Bronchus fibroblast of lung (primary cell): ENCODE measurements at places on chromosomes 3 and 15. TPM values are rescaled to one million over a fixed set of nuclear protein-coding genes. Genes with fewer than 3 reads are reported as not detected.

The CFAP20DC gene
- total RNA-seq = 2.5 TPM in 2 replicates

The LOXL1 gene
- 112 and 113 TPM in 2 replicates for total RNA-seq

The STRIT1 gene
- not detected in 2 replicates for total RNA-seq

The NEK10 gene
- 0.30 and 0.34 TPM in 2 replicates for total RNA-seq

The IQCF5 gene
- total RNA-seq = not detected in 2 replicates

The TMEM207 gene
- total RNA-seq = not detected in 2 replicates

The GABRR3 gene
- not detected in 2 replicates for total RNA-seq

The GOLGA6B gene
- total RNA-seq = not detected in 2 replicates

The DUOX1 gene
- total RNA-seq = under 0.01 TPM in 1 of 2 replicates, not detected in the other

The CCR2 gene
- not detected in 2 replicates for total RNA-seq

The C3orf52 gene
- 1.6 and 2.5 TPM in 2 replicates for total RNA-seq

The ZNF80 gene
- total RNA-seq = not detected in 2 replicates

The GPR27 gene
- total RNA-seq = not detected in 2 replicates

The FBXL2 gene
- 12.3 and 14.3 TPM in 2 replicates for total RNA-seq

The TXNRD3 gene
- 6.1 and 6.9 TPM in 2 replicates for total RNA-seq

The MYO5C gene
- total RNA-seq = 0.15 and 0.50 TPM in 2 replicates

The PLA2G4E gene
- total RNA-seq = not detected in 2 replicates

The RARRES1 gene
- total RNA-seq = 23.5 and 36.8 TPM in 2 replicates

The ATP13A5 gene
- total RNA-seq = not detected in 2 replicates

The EPHA3 gene
- 0.15 and 0.17 TPM in 2 replicates for total RNA-seq

The ZBTB47 gene
- total RNA-seq = 12.1 and 12.8 TPM in 2 replicates

The IFT80 gene
- 17.8 and 28.7 TPM in 2 replicates for total RNA-seq

The AP3B2 gene
- total RNA-seq = under 0.01 and 0.15 TPM in 2 replicates

The TGM5 gene
- total RNA-seq = not detected in 2 replicates

The GPR15 gene
- not detected in 2 replicates for total RNA-seq

The GOLGA6L24 gene
- not detected in 2 replicates for total RNA-seq

The CYP8B1 gene
- not detected in 2 replicates for total RNA-seq

The FGF12 gene
- 0.15 TPM in 1 of 2 replicates, not detected in the other for total RNA-seq

The STAB1 gene
- total RNA-seq = 0.50 and 0.59 TPM in 2 replicates

The CHRD gene
- 0.17 and 0.30 TPM in 2 replicates for total RNA-seq

The WNT5A gene
- total RNA-seq = 31.4 and 33.5 TPM in 2 replicates

The SKOR1 gene
- 0.17 TPM in 1 of 2 replicates, not detected in the other for total RNA-seq

The STARD9 gene
- 2.2 and 2.7 TPM in 2 replicates for total RNA-seq

The CYP1A2 gene
- not detected in 2 replicates for total RNA-seq

The HRG gene
- not detected in 2 replicates for total RNA-seq

The CCDC54 gene
- total RNA-seq = not detected in 2 replicates

The PLXNB1 gene
- 23.3 and 32.1 TPM in 2 replicates for total RNA-seq

The KLHL6 gene
- not detected in 2 replicates for total RNA-seq

The DUT gene
- 107 and 115 TPM in 2 replicates for total RNA-seq

The CMTM6 gene
- total RNA-seq = 41.8 and 51.6 TPM in 2 replicates

The COX17 gene
- total RNA-seq = 23.4 and 24.2 TPM in 2 replicates

The MTMR10 gene
- 8.3 and 10.8 TPM in 2 replicates for total RNA-seq

The SEMA3B gene
- total RNA-seq = 14.3 and 15.3 TPM in 2 replicates

The TMIE gene
- total RNA-seq = not detected in 2 replicates

The NR1I2 gene
- total RNA-seq = under 0.01 and 0.34 TPM in 2 replicates

The SAMMSON gene
- not detected in 2 replicates for total RNA-seq

The B3GNT5 gene
- 29.9 and 34.3 TPM in 2 replicates for total RNA-seq

The SEMA3G gene
- total RNA-seq = not detected in 2 replicates

The RNF13 gene
- total RNA-seq = 21.9 and 23.9 TPM in 2 replicates

The TAGLN3 gene
- total RNA-seq = 1.0 and 1.5 TPM in 2 replicates

The ASB7 gene
- total RNA-seq = 6.6 and 8.6 TPM in 2 replicates

The PPP1R14D gene
- total RNA-seq = not detected in 2 replicates

The CCDC33 gene
- total RNA-seq = under 0.01 TPM in 1 of 2 replicates, not detected in the other

The CCRL2 gene
- 0.45 TPM in 1 of 2 replicates, not detected in the other for total RNA-seq
